ENCODE measurements at places on chromosomes 6 and 20. TPM values are rescaled to one million over a fixed set of nuclear protein-coding genes. Genes with fewer than 3 reads are reported as not detected.

GRCh38 chr6:19597809-19598320, 239.3 kb upstream of the ID4 start:
- no peak overlapping the region for H3K27ac ChIP-seq
- no peaks in the 10 kb centered on the region for H3K27me3 ChIP-seq
- H3K4me3 ChIP-seq = no peak overlapping the region
- no peaks in the 10 kb centered on the region for H3K4me1 ChIP-seq

DNA sequence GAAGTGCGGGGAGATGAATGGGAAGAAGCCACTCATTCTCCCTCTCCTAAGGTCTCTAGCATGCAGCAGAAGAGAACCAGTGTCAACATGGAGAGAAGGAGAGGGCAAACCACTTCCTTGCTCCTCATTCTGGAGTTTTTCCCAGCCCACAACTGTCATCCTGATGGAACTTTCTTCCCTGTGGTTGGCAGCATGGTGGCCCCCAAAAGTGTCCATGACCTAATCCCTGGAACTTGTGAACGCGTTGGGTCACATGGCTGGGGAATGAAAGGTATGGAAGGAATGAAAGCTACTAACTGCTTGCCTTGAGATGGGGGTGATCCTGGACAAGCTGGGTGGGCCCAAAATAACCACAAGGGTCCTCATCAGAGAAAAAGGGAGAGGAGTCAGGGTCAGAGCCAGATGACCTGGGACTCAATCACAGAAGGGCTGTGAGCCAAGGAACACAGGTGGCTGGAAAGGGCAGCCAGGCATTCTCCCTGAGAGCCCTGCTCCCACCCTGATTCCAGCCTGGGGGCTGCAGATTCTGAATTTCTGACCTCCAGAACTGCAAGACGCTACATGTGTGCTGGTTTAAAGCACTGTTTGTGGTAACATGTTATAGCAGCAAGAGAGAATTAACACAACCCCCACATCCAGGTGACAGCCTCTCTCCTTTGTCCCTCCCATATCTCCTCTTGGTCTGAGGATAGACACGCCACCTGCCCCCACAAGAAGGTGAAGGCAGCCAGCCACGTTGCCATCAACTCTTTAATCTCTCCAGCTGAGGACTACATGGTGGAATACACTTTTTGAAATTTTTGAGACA, 63.2 kb downstream of the PYGB start:
- no peaks in the 10 kb centered on the region for H3K36me3 ChIP-seq
- peak overlapping the region; percentile 91 for H3K27ac ChIP-seq
- H3K4me1 ChIP-seq = peaks cover 27% of the 10 kb centered on the region
- H3K27me3 ChIP-seq = no peaks in the 10 kb centered on the region
- H3K4me3 ChIP-seq = no peak overlapping the region

GRCh38 chr20:3652221-3652620, 11.0 kb downstream of the GFRA4 start:
- no peaks in the 10 kb centered on the region for H3K4me1 ChIP-seq
- no peak overlapping the region for H3K27ac ChIP-seq
- no peak for DNase-seq
- H3K4me3 ChIP-seq = no peak overlapping the region
- H3K36me3 ChIP-seq = no peaks in the 10 kb centered on the region
- H3K27me3 ChIP-seq = no peaks in the 10 kb centered on the region

- no peak for DNase-seq
- H3K4me1 ChIP-seq = peaks cover 7% of the 10 kb centered on the region
- H3K27ac ChIP-seq = no peak overlapping the region
- no peak overlapping the region for H3K4me3 ChIP-seq
- H3K27me3 ChIP-seq = 0 out of 2 replicates have a peak, but pooled peaks cover 5% of the 10 kb centered on the region
Measured at GRCh38 chr6:89961481-89961880, 67.2 kb downstream of the GJA10 start.

The MCHR2 gene
- polyA plus RNA-seq = not detected

The PTPRK gene
- 8.0 TPM for polyA plus RNA-seq

All from SK-N-SH (cell line).